ENCODE measurements at places on chromosomes 5 and 9.

GRCh38 chr5:72478276-72478675 lies 28.9 kb downstream of the ZNF366 start:
- no peak for DNase-seq

- no peak for DNase-seq
Observed at GRCh38 chr5:160800375-160801275, 51.4 kb downstream of the ATP10B start.

DNA sequence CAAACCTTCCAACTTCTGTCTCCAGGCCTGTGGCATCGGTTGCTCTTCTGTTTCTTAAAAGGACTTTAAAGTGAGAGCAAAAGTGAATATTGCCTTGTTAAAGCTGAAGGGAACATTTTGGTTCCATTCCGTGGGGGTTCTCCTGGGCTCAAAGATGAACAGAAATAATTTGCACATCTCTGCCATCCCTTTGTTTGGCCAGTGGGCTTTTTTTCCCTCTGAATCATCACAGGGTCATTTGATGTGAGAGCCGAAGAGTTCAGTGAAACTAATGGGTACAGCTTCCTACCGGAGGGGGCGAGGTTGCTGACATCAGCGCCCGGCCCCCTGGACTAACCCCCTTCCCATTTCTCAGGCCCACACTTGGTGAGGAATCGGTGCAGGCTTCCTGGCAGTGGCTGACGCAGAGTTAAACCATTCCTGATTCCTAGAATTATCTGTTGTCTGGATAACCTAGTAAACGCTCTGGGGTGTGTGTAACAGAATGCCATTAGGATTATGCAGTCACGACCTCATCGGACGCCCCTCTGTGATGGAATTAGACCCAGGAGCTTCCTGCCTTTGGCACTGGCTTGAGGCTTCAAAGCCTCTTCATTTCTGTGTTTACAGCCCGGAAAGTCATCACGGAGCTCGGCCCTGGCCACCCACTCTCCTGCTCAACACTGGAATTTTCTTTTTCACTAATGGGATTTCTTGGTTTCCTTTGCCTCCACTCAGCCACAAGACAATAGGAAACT lies 61.6 kb upstream of the RPL26L1 start:
- no peak for DNase-seq

DNA sequence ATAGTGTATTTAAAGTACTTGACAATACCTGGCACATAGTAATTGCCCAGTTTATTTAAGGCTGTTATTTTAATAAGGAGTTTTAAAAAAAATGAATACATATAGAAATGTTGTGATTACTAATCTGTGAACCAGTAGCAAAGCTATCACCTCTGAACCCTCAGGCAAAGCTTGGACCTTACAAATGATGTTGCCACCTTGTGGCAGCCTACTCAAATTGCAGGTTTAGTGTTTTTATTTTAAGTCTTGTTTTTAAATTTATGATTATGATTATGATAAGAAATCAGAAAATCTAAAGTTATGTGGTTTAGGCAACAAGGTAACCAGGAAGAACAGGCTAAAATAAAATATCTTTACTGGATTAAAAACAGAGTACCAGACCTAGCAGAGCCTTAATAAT lies 35.8 kb downstream of the PPARGC1B start:
- DNase-seq: no peak

DNA sequence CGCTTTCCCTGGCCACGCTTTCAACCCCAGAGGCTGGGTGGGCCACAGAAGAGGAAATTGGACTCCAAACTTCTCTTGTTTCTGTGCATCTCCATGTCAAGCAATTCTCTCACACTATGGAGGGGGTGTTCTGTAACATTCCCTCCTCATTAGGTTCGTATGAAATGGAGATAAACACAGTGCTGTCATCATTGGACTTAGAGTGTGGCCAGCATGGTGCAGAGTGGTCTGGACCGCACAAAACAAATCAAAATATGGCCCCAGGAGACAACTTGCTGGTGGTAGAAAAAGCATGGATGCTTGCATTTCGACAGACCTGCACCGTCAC lies 655.2 kb downstream of the BNC2 start:
- no peak for DNase-seq

GRCh38 chr5:142486581-142486980 lies 161.8 kb upstream of the SPRY4 start:
- no peak for DNase-seq

- peak; percentile 8 for DNase-seq
Observed at GRCh38 chr5:25694801-25695200, 1050.0 kb upstream of the CDH10 start.

DNA sequence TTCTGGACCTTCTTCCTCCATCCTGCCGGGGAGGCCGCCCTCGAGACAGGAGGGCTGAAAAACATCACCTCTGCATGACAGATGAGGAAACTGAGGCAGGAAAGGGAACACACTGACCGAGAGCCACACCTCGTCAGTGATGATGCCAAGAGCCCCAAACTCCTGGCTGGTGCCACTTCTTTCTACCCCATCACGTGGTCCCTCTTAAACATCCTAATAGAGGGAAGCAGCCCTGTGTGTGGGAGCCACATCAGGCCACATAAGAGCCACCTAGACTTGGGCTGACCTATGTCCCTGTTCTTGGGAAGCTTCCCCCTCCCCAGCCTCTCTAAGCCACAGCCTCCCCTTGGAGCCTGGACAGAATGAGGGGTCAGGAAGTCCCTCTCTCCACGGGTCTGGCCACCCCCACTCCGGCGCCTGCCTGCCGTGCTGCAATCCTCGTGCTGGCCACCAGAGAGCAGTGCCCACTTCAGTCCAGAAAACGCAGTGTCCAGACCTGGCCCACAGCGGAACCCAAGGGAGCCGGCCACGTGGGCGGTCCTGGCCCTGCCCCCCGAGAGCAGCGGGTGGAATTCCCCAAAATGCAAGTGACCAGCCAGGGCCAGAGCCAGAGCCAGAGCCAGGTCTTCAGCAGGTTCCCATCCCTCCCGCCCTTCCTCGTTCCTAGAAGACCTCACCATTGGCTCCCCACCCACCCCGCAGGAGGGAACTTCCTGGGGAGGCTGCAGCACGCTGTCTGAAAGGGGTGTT lies 54.7 kb upstream of the SARDH start:
- DNase-seq: peak; percentile 31

- DNase-seq: no peak
Observed at GRCh38 chr9:104971511-104971910, 43.6 kb upstream of the ABCA1 start.

DNA sequence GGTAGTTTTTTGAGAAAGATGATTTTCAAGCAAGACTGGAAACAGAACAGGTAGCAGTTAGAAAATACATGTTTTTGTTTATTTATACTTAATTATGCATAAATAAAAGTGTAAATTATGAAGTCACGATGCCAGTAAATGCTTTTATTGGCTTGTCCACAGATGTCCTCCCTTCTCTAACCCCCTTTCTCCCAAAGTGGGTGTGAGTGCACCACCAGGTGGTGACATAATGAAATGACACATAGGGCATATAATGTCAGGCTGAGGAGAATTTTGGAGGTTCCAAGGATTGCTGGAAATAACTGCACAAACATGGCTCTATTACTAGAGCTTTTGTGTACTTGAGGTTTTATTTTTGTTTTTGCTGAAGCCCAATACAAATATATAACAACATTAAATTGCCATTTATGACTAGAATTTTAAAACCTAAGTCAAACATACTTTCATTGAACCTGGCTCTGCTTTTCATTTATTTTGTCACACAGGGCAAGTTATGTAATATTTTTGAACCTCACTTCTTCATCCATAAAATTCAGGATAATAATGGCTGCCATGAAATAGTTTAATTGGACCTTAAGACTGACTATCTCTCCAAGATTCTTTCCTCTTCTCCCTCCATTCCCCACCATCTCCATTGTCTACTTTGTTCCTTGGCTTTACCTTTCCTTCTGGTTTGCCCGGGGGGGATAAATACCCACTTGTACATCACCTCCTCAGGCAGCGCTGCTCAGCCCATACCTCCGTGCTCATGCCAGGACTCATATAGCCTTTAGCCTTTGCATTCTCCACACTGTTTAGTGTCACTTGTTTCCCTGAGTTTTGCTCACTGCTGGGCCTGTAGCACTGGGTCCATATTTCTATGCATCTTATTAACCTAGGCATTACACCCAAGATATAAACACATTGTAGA lies 168.8 kb downstream of the PDE4D start:
- no peak for DNase-seq

- DNase-seq: no peak
Observed at GRCh38 chr9:37617832-37618231, 25.4 kb upstream of the TOMM5 start.

DNA sequence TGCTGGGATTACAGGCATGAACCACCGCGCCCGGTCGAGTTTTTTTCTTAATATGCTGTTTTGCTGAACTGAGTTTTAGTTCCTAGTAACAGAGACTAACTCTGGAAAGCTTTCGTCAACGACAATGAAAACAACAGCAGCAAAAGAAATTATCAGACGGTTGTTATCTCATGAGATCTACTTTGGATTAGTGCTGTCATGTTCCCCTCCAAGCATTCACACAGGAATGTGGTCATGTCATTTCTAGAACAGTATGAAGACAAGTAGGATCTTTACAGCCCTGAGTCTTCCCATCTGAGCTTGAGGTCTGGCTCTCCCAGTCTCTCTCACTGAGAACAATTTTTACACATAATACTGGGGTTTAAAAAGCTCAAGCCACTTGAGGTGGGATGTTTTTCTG lies 4.0 kb upstream of the ANKRD33B start:
- DNase-seq: no peak

- DNase-seq: no peak
Observed at GRCh38 chr9:119938871-119939270, 569.6 kb upstream of the BRINP1 start.

GRCh38 chr9:73170185-73170957 lies 18.7 kb downstream of the ANXA1 start:
- DNase-seq: no peak

GRCh38 chr5:174217527-174217926 lies 172.0 kb downstream of the NSG2 start:
- DNase-seq: no peak

- DNase-seq: no peak
Observed at GRCh38 chr5:156589946-156590216, 260.2 kb upstream of the PPP1R2B start.

DNA sequence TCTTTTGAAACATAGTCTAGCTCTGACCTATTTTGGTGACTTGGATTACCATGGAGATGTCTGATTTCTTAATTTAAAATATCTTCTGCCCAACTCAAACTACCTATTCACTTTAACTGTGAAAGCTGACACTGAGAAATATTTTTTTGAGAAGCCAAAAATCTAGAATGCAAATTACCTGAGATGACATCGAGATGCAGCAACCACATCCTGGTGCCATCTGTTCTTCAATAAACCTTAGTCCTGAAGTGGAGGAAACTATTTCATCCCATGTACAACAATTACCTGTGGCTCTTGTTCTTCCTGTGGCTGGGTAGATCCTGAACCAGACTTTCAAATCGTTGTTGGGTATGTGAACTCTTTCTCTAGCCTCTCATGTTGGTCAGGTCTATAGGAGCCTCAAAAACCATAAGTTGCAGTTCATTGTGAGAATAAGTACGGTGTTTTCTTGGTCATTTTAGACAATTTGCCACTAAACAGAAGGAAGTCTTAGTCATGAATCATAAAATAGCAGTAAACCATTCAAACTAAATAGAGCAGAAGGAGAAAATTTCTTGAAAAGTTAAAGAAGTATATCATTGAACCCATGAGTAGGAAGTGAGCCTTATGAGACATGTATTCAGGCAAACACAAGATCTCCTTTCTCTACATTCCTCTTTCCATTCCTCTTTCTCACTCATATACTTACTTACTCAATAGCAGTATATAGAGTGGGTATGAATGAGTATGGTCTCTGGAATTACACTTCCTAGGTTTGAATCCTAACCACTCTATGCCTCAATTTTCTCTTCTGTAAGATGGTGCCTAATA lies 176.0 kb downstream of the HMHB1 start:
- DNase-seq: no peak

GRCh38 chr5:97666783-97667182 lies 483.7 kb upstream of the RIOK2 start:
- no peak for DNase-seq

GRCh38 chr5:33241802-33242201 lies 199.0 kb upstream of the TARS1 start:
- no peak for DNase-seq

Measured in occipital lobe (tissue), 3 donors.